ENCODE measurements at places on chromosomes 3 and 15. TPM values are rescaled to one million over a fixed set of nuclear protein-coding genes. Genes with fewer than 3 reads are reported as not detected.
A peak's percentile ranks its signal among the peaks of the same experiment; 100 is the strongest.

- no peak overlapping the region for H3K4me3 ChIP-seq
- no peak overlapping the region for H3K27ac ChIP-seq
- H3K36me3 ChIP-seq = no peaks in the 10 kb centered on the region
- no peak for DNase-seq
These were observed 52.4 kb upstream of the XRN1 start for GRCh38 chr3:142500211-142500610.

- H3K27me3 ChIP-seq = no peaks in the 10 kb centered on the region
- H3K4me1 ChIP-seq = no peaks in the 10 kb centered on the region
- H3K4me3 ChIP-seq = no peak overlapping the region
- no peak overlapping the region for H3K27ac ChIP-seq
- no peaks in the 10 kb centered on the region for H3K36me3 ChIP-seq
These were observed 1762.5 kb downstream of the SI start for GRCh38 chr3:163315786-163316185.

DNA sequence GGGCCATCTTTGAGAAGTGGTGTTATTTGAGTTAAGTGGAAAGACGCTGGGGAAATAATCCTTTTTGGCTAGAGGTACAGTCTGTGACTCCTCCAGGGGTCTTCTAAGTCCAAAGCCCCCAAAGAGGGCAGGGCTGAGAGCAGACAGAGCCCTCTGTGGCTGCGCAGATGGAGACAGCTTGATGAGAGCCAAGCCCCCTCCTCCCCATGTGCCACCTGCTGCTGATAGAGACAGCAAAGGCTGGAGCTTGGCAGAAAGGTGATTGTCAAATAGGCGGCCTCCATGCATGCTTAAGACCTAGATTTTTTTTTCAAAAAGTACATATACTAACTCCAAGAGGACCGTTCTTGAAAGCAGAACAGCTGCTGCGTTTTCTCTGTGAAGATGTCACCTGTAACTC lies 72.4 kb downstream of the CRYGS start:
- H3K4me3 ChIP-seq = no peak overlapping the region
- H3K4me1 ChIP-seq = no peaks in the 10 kb centered on the region
- no peaks in the 10 kb centered on the region for H3K27me3 ChIP-seq

GRCh38 chr3:31102196-31102879 lies 207.9 kb upstream of the GADL1 start:
- DNase-seq = no peak
- H3K4me1 ChIP-seq = no peaks in the 10 kb centered on the region
- no peak overlapping the region for H3K4me3 ChIP-seq
- H3K36me3 ChIP-seq = no peaks in the 10 kb centered on the region
- no peaks in the 10 kb centered on the region for H3K27me3 ChIP-seq

GRCh38 chr3:69181592-69182211 lies 59.3 kb upstream of the LMOD3 start:
- no peak overlapping the region for H3K4me3 ChIP-seq
- no peak for DNase-seq
- 0 out of 2 replicates have a peak overlapping the region, but pooled peaks have one; percentile 30 for H3K27ac ChIP-seq
- no peaks in the 10 kb centered on the region for H3K36me3 ChIP-seq
- peaks cover 18% of the 10 kb centered on the region for H3K4me1 ChIP-seq
- H3K27me3 ChIP-seq = no peaks in the 10 kb centered on the region

DNA sequence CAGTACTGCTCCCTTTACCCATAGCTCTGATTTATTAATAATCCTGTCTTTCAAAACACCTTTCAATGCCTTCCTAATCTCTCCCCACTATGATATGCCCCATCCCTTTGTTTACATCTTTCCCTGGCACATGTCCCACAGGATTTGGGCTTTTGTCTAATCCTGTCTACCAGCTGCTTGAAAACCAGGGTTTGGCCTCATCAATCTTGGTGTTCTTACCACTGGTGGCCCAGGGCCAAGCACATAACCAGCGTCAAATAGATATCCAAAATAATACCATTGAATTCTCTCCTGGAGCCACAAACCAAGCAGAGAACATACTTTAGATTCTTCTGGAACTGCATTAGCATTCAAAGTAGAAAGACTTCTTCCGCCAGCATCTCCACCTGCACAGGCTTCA lies 104.8 kb upstream of the PPP2R3A start:
- no peaks in the 10 kb centered on the region for H3K27me3 ChIP-seq
- H3K4me1 ChIP-seq = no peaks in the 10 kb centered on the region
- no peaks in the 10 kb centered on the region for H3K36me3 ChIP-seq
- DNase-seq = no peak
- no peak overlapping the region for H3K27ac ChIP-seq

The KBTBD8 gene
- total RNA-seq = 20.2 TPM

The GCNT3 gene
- not detected for total RNA-seq

The BOC gene
- total RNA-seq = 3.0 TPM

All from GM23338 (cell line).